ENCODE measurements at places on chromosomes 16 and 17.

GRCh38 chr16:30407102-30407803 is at the start of gene ZNF771:
Gene ZNF771 (plus strand): TSS chr16:30407606. CDS start chr16:30408054, 448 bp downstream.
- peak; percentile 83 for DNase-seq

DNA sequence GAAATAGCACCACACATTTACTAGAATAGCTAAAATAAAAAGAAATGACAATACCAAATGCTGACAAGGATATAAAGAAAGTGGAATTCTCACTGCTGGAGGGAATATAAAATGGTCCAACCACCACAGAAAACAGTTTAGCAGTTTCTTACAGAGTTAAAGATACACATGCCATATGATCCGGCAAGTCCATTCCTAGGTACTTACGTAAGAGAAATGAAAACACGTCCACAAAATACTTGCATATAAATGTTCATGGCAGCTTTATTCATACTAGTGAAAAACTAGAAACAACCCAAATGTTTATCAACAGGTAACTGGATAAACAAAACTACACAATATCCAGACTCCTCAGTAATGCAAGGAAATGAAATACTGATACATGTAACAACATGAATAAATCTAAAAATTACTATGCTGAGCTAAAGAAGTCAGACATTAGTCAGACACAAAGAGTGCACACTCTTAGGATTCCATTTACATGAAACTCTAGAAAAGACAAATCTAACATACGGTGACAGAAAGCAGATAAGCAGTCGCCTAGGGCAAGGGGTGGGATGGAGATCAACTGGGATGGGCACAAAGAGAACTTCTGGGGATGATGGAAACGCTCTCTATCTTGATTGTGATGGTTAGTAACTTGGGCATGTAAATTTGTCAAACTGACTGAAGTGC is 76.4 kb downstream of the SMG6 start:
- no peak for DNase-seq

- DNase-seq: no peak
These were observed 55.5 kb downstream of the SYT17 start for GRCh38 chr16:19223235-19224170.

DNA sequence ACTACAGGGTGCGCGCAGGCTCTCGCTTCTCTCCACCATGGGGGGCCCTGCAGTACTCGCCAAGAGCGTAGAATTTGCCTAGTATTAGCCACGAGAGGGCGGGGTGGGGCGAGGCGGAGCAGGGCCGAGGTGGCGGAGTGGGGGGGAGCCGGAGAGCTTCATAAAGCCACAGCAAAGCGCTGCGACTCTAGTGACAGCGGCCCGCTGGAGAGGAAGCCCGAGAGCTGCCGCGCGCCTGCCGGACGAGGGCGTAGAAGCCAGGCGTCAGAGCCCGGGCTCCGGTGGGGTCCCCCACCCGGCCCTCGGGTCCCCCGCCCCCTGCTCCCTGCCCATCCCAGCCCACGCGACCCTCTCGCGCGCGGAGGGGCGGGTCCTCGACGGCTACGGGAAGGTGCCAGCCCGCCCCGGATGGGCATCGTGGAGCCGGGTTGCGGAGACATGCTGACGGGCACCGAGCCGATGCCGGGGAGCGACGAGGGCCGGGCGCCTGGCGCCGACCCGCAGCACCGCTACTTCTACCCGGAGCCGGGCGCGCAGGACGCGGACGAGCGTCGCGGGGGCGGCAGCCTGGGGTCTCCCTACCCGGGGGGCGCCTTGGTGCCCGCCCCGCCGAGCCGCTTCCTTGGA is at the start of gene TBX21:
TBX21 (plus strand) TSS at position 190 of the 627 bp plus-strand sequence; CDS start at position 409, 219 bp downstream.
- DNase-seq: peak; percentile 84
